ENCODE measurements at places on chromosomes 6 and 20.

GRCh38 chr20:561437-562231 lies 18.0 kb upstream of the CSNK2A1 start:
- DNase-seq: peak; percentile 41

DNA sequence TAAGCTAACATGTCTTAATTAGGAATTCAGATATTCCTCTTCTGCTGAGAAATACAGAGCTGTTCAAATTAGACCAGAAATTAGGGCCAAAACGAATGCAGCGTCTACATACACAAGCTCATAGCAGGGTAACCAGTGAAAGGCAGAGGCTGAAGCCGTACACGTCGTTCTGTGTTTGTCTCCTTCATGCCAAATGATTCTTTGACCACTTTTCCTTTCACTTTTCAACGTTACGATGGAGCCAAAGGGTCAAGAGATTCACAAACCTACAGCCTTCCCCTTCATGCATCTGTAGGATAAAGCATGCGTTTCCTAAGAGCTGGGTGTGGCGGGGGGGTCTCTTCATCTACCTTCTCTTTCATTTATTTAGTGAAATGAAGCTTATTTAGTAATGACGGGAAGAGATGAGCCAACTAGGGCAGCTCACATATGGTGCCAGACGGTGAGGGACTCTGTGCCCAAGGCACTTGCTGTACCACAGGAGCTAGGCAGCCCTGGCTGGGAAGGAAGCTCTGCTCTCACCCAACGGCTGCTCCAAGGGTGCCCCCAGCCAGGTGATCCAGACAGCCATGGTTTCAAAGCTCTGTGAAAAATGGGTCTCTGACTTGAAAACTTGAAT lies 178.0 kb downstream of the ATXN1 start:
- no peak for DNase-seq

DNA sequence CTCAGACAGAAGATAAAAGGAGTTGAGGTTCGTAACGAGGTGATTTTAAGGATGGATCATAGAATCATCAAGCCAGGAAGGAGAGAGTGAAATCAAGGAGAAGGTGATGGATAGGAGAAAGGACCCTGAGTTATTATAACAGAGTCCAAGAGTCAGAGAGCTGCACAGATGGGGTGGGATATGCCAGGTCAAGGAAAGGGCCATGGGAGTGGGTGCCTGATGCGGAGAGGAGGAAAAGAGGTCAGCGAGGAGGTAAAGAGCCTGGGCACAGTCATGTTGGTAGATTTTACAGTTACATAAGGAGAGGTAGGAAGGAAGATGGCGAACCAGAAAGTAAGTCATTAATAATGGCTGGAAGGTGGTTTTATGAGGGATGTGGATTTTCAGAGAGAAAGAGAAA lies 114.9 kb downstream of the LAMA2 start:
- no peak for DNase-seq

DNA sequence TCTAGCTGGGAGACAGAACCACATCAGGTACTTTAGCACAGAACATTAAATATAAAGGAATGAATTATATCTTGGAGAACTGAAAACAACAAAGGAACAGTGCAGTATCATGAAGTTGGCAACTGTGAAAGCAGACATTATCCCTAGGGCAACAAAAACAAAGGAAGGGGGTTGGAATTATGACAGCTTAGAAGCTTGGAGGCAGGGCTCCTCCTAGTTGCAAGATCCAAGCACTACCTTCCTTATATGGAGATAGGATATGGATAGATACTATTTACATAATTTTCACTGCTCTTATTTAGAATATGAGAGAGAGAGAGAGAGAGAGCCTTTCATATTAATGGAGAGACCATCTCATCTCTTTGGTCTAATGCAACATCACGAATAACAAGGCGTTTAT lies 27.0 kb downstream of the TMEM14A start:
- no peak for DNase-seq

DNA sequence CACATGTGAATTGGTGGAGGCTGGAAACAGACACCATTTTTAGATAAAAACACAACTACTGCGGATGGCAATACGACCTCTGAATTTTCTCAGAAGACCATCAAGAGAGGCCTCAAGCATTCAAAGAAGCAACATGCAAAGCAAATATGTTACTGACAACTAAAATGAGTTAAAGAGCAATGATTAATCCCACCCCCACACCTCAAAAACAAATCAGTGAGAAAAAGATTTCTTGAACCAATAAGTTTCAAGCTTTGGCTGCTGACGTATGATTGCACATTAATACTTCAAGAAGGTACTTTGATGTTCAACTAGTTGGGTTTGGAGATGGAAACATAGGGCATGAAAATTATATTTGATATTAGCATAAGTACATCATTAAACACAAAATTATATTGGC lies 982 bp downstream of the MMUT start:
- DNase-seq: no peak

GRCh38 chr6:125377621-125378020 lies 75.9 kb upstream of the HDDC2 start:
- no peak for DNase-seq

DNA sequence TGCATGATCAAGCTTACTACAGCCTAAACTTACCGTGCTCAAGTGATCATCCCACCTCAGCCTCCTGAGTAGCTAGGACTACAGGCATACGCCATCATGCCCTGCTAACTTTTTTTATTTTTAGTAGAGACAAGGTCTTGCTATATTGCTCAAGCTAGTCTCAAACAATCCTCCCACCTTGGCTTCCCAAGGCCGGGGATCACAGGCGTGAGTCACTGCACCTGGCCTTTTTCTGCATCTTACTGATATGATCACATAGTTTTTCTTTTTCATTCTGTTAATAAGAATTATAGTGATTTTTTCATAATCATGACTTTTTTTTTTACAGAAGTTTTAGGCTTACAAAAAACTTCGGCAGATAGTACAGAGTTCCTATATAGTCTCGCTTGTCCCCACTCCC lies 93.2 kb downstream of the KIF13A start:
- DNase-seq: no peak

DNA sequence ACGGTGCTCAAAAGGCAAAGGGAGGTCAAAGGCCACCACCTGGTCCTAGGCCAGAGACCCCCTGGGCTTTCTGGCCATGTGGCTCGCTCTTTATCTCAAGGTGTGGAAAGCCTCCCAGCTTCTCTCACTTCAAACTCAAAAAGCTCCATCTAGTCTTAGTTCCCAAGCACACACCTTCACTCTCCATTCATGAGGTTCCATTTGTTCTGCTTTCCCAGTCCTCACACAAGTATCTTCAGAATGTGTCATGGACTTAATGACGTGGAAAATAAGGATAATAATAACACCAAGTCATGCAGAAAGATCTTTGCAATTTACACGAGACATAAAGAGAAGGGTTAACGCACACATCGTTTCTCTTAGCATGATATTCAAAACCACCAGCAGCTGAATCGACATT lies 219.3 kb downstream of the GMDS start:
- DNase-seq: no peak

- no peak for DNase-seq
Measured at GRCh38 chr6:166989427-166990032, 9.7 kb upstream of the CEP43 start.

DNA sequence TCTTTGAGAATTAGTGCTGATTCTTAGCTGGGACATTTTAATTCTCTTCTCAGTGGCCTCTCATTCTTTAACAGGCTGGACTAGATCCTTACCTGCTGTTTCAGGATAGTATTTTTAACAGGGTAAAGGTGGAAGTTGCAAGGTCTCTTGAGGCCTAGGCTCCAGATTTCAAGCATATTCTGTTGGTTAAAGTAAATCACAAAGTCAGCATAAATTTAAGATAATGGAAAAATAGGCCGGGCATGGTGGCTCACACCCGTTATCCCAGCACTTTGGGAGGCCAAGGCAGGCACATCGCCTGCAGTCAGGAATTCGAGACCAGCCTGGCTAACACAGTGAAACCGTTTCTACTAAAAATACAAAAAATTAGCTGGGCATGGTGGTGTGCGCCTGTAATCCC lies 1149.0 kb downstream of the EPHA7 start:
- DNase-seq: no peak

DNA sequence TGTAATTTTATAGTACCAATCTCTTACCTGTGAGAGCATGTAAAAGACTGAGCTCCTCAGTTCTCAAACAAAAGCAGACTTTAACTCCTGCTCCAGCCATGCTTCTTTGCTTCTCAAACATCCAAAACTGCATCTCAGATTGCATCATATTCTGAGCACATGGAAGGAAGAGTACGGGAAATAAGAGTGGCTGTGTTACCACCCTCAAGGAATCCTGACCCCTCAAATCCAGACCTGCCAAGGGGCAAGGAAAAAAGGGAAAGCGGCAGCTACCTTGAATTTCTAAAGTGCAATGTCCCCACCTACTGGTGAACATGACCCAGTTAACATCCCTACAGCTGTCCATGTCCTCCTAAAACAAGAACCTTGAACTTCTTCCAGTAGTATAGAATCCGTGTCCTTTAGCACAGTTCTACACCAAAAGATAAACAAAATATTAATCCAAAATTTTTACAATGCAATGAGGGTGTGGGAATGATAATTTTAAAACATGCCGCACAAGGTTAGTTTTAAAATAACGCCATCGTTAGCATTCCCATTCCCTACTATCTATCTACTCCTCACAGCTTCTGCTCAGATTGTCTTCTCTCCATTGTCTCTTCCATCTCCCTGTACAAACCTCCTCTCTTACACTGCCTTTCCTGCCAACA lies 34.1 kb upstream of the HLA-DQB1 start:
- DNase-seq: peak; percentile 14

DNA sequence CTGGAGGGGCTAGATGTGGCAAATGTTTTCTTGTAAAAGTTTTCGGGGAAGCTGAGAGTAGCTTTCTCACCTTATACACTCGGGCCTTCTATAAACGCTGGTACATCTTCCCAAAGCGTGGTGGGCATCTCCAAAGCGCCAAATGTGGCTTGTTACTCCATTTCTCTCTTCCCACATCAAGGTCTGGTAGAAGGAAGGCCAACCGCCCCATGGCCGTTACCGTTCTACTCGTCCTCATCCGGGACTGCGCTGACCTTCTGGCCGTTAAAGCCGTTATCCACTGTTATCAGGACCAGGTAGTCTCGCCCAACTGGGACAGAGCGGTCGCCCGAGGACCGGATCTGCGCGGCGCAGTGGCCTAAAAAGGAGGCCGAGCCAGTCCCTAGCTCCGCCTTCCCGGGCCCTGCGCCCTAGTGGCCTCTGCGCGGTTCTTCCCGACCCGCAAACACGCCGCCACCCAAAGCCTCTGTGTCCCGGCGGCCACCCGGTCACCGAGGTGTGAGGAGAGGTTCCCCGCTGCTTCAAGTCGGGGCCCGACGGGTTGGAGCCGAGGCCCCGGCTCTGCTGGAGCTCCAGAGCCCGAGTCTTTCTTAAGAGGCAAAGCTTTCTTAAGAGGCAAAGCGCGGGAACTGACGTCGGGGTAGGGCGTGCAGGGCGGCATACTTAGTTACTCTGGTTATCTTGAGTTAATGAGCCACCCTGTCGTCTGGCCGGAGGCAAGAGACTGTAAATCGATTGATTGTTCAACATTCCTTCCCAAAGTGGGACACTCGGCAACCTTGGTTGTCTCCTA lies 90.5 kb downstream of the GPX5 start:
- no peak for DNase-seq

- DNase-seq: no peak
Measured at GRCh38 chr20:43334080-43334479, 123.6 kb upstream of the SRSF6 start.

GRCh38 chr20:4169360-4170190 lies 154.2 kb upstream of the RNF24 start:
- DNase-seq: no peak

- no peak for DNase-seq
Measured at GRCh38 chr6:32082935-32083334, 26.2 kb downstream of the TNXB start.

DNA sequence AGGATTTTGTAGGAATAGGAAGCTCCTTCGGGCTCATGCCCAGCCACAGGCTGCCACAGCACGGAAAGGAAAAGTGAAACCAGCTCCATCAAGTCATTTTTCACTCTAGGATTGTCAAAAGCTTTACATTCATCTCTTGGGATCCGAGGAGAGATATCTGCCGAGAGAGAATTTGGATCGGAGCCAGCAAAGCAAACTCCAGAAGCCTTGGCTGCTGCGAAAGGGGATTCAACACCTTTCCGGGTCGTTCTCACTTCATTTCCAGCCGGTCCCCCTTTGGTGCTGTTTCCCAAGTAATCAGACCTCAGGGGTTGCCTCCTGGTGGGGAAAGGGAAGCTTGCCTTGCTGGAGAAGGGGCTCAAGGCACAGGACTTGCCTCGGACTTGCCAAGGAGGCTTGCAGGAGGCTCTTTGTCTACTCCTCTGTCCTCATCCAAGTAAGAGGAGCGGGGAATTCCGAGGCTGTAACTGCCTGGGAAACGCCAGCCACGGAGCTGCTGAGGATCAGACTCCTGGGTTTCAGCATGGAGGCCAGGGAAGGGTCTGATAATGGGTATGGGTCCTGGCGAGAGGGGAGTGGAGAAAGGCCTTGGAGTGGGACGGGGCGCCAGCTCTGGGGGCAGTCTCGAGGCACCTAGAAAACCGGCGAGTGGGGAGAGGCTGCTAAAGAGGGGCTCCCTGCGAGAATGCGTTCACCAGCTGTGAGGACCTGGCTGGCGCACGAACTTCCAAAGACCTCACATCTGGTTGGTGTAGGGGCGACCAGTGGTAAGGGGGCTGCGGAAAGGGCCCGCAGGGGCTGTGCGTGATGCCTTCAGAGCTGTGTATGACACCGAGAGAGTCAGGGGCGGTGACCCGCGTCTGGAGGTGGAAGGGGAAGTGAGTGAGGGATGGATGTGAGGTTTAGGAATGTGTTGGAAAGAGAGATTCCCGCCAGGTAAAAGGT lies 702 bp downstream of the ETV7 start:
- DNase-seq: peak; percentile 37

- DNase-seq: no peak
Measured at GRCh38 chr6:40798069-40798770, 211.1 kb upstream of the LRFN2 start.

DNA sequence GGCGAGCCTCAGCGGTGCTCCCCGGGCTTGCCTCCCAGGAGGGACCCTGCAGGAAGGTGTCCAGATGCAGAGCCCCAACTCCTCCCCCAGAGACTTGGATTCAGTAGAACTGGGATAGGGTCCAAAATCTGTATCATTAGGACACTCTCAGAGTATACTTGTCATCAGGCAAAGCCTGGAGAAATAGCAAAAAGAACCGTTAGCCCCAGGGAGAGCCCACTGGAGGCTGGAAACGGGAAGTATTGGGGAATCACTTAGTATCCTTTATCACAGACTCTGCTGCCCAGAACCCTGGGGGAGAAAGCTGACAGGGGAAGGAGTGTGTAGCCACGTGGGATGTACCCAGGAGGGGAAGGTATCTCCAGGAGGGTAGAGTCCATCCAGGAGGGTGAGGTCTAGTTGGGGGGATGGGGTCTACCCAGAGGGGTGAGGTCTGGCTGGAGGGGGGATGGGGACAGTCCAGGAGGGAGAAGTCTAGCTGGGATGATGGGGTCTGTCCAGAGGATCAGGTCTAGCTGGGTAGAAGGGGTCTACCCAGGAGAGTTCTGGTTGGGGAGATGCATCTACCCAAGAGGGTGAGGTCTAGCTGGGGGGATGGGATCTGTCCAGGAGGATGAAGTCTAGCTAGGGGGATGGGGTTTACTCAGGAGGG lies 107.2 kb downstream of the LY86 start:
- no peak for DNase-seq

DNA sequence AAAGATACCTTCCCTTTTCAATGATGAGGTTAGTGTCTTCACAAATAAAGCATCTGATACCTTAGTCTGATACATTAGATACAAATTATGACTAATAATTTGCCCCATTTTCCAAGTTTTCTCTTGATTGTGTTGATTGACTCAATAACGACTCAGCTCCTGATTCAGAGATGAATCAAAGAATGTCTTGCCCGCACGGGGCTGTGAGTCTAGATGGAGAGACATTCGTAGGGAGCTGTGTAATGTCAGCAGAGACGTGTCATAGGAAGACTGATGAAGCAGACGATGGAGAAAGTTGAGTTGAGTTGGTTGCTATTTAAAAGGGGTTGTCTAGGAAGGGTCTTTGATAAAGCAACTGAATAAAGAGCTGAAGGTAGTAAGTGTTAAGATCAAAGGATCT lies 78.2 kb downstream of the TSHZ2 start:
- no peak for DNase-seq

Measured in left colon (tissue), 2 donors.